ENCODE measurements at places on chromosomes 2 and 18. TPM values are rescaled to one million over a fixed set of nuclear protein-coding genes. Genes with fewer than 3 reads are reported as not detected.

IL37 gene
- total RNA-seq = not detected

TRPM8 gene
- total RNA-seq = not detected

TMEM163 gene
- not detected for total RNA-seq

TRIM54 gene
- total RNA-seq = not detected

FSHR gene
- total RNA-seq = not detected

C1GALT1C1L gene
- 3.0 TPM for total RNA-seq

HOXD3 gene
- total RNA-seq = 7.5 TPM

HDAC4 gene
- 5.6 TPM for total RNA-seq

CCDC74B gene
- total RNA-seq = 19.9 TPM

DNAJC5G gene
- total RNA-seq = not detected

SP140 gene
- total RNA-seq = not detected

CASP8 gene
- 52.0 TPM for total RNA-seq

UPP2 gene
- not detected for total RNA-seq

COL3A1 gene
- 3.6 TPM for total RNA-seq

KCNG2 gene
- total RNA-seq = not detected

SLC40A1 gene
- total RNA-seq = 7.9 TPM

DCDC2C gene
- not detected for total RNA-seq

SLC4A3 gene
- total RNA-seq = 0.75 TPM

APCDD1 gene
- total RNA-seq = 0.29 TPM

C2orf72 gene
- total RNA-seq = 12.8 TPM

LIMS2 gene
- not detected for total RNA-seq

RFX8 gene
- total RNA-seq = not detected

AGAP1 gene
- 5.3 TPM for total RNA-seq

DYSF gene
- not detected for total RNA-seq

REG1A gene
- not detected for total RNA-seq

WDR75 gene
- total RNA-seq = 41.1 TPM

FBXO41 gene
- total RNA-seq = 0.44 TPM

SH3RF3 gene
- total RNA-seq = 0.20 TPM

DPP4 gene
- 22.0 TPM for total RNA-seq

KIAA1328 gene
- 4.1 TPM for total RNA-seq

REG3G gene
- total RNA-seq = not detected

ERICH2 gene
- total RNA-seq = not detected

CERKL gene
- 0.52 TPM for total RNA-seq

ZNF521 gene
- not detected for total RNA-seq

TCF23 gene
- total RNA-seq = not detected
